ENCODE measurements at places on chromosomes 12 and 14.
A peak's percentile ranks its signal among the peaks of the same experiment; 100 is the strongest.

DNA sequence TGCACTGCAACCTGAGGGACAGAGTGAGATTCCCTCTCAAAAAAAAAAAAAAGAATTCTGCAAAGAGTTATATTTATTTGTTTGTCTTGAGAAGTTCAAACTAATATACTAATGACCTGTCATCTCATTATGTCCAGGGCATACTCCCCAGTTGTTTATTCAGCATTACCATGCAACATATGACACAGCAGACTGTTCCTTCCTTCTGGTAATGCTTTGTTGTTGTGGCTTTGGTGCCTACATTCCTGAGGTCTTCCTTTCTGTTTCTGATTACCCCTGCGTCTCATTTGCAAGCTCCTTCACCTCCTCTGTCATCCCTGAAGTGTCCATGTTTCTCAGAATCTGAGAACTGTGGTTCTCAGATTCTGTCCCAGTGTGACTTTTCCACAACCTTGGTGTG, 55.3 kb downstream of the DERA start:
- DNase-seq = no peak

- no peak for DNase-seq
Measured at GRCh38 chr14:64676410-64677008, 27.7 kb upstream of the PLEKHG3 start.

DNA sequence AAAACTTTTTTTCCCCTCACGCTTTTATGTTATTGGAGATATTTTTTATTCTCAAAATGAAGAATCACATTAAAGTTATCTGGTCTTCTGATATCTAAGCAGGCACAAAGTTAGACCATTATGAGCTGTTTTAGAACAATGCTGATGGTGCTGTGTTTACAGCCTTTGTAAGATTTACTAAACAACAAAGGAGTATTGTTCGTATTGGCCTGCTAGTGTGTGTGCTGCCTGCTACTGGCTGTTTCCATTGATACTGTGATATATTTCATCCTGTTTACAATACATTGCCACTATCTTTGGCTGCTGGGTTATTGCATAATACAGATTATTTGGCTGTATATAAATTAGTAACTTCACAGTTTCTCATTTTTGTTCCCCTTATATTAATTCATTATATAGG, 220.8 kb downstream of the ITPR2 start:
- DNase-seq = no peak

DNA sequence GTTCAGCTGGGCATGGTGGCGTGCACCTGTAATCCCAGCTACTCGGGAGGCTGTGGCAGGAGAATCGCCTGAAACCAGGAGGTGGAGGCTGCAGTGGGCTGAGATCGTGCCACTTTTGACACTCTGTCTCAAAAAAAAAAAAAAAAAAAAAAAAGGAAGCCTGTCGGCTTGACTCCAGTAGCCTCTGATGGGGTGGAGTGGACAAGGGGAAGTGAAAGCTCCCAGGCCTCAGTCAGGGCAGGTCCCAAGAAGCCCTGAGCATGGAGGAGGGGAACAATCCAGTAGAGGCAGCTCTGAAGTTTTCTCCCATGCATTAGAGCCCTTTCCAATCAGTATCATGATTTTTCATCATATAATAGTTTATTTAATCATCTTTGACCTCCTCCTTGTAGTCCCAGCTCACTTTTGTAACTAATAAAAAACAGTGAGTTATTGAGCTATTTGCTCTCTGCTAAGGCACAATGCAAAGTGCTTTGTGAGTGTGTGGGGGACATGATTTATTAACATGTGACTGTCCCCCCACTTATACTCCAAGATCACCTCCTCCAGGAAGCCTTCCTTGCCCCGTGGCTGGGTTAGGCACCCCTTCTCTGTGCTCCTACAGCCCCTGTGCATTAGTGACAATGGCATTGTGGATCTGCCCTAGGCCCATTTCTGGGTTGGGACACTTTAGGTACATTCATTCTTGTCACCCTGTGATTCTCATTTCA, 4.7 kb upstream of the SSH1 start:
- no peak for DNase-seq

DNA sequence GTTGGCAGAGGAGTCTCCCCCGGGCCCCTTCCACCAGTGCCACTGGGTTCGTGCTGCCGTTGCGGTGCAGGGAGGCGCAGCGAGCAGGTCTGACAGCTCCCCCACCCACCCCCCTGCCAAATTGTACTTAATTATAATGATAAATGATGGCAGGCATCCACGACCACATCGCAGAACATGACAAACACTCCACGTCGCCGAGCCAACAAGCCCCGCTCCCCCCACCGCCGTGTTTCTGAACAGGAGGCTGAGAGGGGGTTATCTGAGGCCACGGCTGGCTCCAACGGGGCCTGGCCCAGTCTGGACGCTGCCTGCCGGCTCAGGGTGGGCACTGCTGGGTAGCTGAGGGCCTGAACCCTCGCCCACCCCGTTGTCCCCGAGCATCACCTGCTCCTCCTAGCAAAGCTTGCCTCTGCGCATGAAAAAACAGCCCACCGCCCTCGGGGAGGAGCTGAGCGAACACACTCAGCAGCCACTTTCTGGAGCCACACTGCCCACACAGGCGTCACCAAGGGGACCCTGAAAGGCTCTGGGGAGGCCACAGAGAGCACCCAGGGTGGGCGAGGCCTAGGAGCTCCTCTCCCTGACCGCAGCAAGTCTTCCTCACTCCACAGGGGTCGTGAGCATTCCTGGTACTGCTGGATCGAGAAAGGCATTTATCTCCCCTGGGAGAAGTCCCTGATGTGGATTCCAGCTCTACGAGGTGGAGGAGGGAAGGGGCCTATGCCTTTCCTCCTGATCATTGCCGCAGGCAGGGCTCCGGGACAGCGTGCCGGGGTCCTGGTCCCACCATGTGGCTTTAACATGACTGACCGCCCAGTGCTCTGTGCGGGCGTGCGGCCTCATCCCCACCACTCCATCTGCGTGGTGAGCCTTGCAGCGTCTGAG, 35.4 kb upstream of the DIO3 start:
- no peak for DNase-seq

DNA sequence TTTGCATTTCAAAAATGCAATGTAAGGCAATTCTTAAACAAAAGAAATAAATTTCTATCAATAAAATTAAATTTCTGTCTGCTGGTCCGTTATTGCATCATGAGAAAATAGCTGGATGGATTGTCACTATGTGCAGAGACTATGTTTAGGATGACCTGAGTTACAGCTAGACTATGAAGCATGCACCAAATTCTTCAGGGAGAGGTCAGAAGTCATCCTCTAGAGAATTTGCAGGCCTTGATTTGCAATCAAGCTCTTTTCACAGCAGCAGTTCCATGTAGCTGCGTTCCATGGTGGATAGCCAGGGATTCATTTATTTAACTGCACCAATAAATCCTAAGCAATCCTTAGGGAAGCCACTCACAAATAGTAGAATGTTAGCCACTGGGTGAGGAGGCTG, 253.7 kb downstream of the MSRB3 start:
- no peak for DNase-seq

DNA sequence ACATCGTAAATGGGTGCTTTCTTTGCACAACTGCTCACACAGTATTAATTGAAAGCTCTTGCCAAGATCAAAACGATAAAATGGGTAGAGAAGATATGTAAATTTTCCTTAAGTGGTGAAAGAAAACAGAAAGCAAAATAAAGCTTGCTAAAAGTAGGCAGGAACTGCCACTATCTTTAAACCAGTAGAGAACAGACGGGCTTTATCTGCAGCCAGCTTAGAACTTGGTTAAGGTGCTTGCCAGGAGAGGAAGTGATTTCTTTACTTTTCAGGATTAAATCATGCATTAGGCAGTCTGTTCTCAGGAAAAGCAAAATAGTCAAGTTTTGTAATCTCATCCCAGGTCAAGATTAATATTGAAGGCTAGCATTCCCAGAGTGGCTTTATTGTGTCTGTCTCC, 56.9 kb upstream of the CCDC175 start:
- peak; percentile 40 for DNase-seq

Measured in LNCaP clone FGC (cell line).